ENCODE measurements at places on chromosomes 5 and 9. TPM values are rescaled to one million over a fixed set of nuclear protein-coding genes. Genes with fewer than 3 reads are reported as not detected.

GRCh38 chr5:18970000-18970399 is 1018.0 kb downstream of the CDH18 start:
- DNase-seq = no peak

DNA sequence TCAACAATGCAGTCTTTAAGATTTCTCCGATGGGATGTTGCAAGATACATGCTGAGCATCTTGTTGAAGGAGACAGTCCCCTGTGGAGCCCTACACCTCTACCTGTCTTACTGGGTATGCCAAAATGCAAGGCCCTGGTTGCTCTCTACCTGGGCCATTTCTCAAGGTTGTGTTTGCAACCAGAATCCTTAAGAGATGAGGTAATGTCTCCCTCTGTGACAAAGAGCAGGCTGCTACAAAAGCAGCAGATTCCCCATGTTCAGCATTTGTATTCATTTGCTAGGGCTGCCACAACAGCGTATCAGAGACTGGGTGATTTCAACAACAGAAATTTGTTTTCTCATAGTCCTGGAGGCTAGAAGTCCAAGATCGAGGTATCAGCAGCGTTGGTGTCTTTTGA is 138.4 kb upstream of the RPS23 start:
- no peak for DNase-seq

Gene HINT2
- total RNA-seq = 57.5 TPM

- peak; percentile 89 for DNase-seq
These were observed 547 bp downstream of the ANP32B start for GRCh38 chr9:97983589-97984187.

Gene TXNDC8
- total RNA-seq = not detected

- DNase-seq = no peak
These were observed 1.1 kb upstream of the ICE1 start for GRCh38 chr5:5421149-5421960.

- DNase-seq = peak; percentile 17
These were observed 43.7 kb upstream of the TTC1 start for GRCh38 chr5:159965031-159965837.

GRCh38 chr5:173644673-173645436 is 28.4 kb upstream of the BOD1 start:
- DNase-seq = no peak

Gene WDR38
- total RNA-seq = 0.59 TPM

- no peak for DNase-seq
These were observed 246.6 kb downstream of the FSTL4 start for GRCh38 chr5:133365738-133366137.

Gene TENT4A
- 18.6 TPM for total RNA-seq

- DNase-seq = no peak
These were observed 11.5 kb upstream of the CLIC3 start for GRCh38 chr9:137007816-137008270.
